Panc1 (cell line): ENCODE measurements at places on chromosomes 3 and 15. TPM values are rescaled to one million over a fixed set of nuclear protein-coding genes. Genes with fewer than 3 reads are reported as not detected.

ACTC1 gene
- not detected for total RNA-seq

WDR93 gene
- 0.18 TPM for total RNA-seq

ALCAM gene
- total RNA-seq: 32.3 TPM

DGKG gene
- 0.46 TPM for total RNA-seq

SLC30A4 gene
- total RNA-seq: 9.3 TPM
